MG63 (cell line): ENCODE measurements at places on chromosomes 2 and 18.

- no peak for DNase-seq
These were observed 29.6 kb downstream of the SLC25A12 start for GRCh38 chr2:171864357-171864985.

DNA sequence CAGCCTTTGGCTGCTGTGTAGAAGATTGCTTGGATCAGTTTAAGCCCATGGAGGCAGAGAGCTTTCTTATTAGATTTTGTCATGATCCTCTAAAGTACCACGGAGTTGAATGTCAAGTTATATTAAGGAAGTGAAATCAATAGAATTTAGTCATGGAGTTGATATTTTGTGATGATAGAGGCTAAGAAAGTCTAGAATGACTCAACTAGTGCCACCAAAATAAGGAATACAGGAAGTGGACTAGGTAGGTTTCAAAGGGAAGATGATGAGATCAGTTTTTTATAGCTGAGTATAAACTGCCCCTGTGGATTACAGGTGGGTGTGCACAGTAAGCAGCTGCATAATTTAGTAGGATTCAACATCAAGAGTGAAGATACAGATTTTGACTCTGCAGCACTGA is 25.2 kb downstream of the FBXO36 start:
- no peak for DNase-seq

DNA sequence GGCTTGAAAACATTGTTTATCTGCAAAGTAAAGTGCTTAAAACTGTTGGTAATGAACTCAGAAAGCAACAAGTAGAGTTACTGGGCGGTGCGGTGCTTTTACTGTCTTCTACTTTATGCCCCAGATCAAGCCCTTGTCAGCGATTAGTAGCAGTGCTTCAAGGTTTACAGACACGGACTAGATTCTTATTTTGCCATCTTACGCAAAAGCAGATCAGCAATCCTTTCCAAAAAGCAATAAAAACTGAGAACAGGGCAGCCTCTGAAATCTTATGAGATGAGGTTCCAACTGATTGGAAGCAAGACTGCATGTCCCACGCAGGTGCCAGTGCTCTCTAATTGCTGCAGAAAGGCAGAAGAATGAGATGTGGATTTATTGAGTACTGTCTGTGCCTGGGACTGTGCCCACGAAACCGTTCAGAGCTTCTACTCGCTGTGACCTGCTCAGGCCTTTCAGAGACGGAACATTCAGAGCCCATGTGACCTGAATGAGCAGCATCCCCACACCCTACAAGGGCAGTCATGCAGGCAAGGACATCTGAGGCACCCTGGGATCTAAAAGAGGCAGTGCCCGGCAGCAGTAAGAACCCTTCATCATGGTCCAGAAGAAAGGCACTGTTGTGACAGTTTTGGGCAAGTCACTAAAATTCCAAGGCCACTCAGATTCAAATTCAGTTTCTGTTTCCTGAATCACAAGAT is 15.7 kb downstream of the COL4A3 start:
- DNase-seq = no peak

DNA sequence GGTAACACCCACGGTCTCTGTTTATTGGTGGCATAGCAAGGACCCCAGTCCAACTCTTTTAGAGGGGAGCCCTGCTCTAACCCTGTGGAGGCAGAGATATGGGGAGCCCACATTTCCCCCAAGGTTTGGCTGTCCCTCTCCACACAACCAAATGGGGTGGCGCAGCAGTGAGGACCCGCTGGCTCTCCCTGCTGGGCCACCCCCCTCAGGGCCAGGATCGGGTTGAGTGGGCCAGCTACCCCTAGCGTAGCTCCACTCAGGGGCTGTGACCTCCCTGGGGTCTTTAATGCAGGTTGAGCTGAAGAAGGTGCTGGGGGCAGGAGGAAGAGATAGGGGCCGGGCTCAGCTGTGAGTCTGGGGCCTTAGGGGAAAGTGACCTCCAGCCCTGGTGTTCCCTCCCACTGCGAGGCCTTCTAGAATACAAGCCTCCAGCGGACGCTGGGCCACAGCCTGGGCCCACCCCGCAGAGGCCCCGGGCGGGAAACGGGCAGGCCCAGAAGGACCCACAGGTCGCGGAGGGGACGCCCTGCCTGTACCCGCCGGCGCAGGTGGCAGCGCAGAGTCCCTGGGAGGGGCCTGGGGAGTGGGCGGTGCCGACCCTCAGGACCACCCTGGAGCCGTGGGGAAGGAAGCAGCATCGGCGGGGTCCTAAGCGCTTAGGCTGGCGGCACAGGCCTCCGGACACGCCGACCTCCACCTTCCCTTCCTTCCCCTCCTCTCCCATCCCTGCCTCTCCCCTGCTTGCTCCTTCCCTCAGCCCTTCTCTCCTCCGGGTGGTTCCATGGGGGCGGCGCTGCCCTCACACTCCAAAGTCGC is 9.6 kb downstream of the CROCC2 start:
- no peak for DNase-seq

- DNase-seq = no peak
These were observed 57.7 kb downstream of the ADNP2 start for GRCh38 chr18:80166725-80167124.

GRCh38 chr2:24008672-24009366 is 1.1 kb upstream of the MFSD2B start:
- DNase-seq = no peak

GRCh38 chr2:234689911-234690379 is 193.1 kb upstream of the ARL4C start:
- DNase-seq = no peak

GRCh38 chr2:227460833-227461232 is 11.1 kb upstream of the AGFG1 start:
- DNase-seq = no peak

GRCh38 chr2:80364524-80365212 is 60.1 kb upstream of the LRRTM1 start:
- DNase-seq = no peak

DNA sequence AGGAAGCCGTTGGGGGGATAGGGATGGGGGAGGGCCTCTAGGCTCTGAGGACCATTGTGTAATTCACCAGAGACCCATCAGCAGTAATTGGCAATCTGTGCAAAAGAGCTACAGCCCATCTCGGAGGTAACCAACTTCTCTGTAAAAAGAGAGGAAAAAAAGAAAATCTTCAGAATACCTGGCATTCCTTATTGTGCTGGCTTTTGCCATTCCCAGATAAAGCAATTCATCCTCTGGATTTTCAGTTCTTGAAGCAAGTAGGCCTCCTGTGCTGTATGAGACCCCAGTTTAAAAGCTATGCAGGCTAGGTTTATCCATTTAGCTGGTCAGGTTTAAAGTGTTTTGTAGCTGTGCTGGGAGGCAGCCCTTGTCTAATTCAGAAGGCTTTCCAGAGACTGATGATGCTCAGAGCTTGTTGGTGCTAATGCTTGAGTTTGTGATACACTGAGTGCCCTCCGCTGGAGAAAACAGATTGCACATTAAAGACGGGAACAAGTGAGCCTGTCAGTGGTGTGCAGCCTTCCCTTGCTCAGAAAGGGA is at the start of gene LRRTM4:
LRRTM4 (minus strand) TSS at position 446 of the 540 bp plus-strand sequence.
- no peak for DNase-seq

- DNase-seq = no peak
These were observed 31.9 kb upstream of the ITGA6 start for GRCh38 chr2:172395503-172395902.

DNA sequence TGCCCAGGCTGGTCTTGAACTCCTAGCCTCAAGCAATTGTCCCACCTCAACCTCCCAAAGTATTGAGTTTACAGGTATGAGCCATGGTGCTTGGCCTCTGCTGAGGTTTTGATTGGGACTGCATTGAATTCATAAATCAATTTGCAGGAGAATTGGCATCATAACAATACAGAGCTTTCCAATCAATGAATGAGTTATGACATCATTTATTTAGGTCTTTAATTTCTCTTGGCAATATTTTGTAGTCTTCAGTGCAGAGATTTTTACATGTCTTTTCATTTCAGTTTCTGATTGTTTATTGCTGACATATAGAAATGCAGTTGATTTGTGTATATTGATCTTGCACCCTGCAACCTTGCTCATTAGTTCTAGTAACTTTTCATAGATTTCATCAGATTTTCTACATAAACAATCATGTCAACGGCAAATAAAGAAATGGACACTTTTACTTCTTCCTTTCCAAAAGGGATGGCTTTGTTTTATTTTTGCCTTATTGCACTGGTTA is 119.9 kb downstream of the TFCP2L1 start:
- DNase-seq = no peak

DNA sequence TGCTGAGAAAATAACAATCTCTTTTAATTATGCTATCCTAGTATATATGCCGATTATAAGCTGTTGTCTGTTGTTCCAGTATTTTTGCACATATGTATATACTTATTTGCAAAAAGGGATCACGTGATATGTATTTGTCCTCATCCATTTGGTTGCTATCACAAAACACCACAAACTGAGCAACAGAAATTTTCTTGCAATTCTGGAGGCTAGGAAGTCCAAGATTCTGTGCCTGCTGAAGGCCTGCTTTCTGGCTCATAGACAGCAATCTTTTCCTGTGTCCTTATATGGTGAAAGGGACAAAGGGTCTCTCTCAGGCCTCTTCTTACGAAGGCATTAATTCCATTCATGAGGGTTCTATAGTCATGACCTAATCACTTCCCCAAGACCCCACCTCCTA is 186.5 kb downstream of the LPIN1 start:
- DNase-seq = no peak

GRCh38 chr2:119552902-119553301 is 8.7 kb downstream of the CFAP221 start:
- DNase-seq = no peak

DNA sequence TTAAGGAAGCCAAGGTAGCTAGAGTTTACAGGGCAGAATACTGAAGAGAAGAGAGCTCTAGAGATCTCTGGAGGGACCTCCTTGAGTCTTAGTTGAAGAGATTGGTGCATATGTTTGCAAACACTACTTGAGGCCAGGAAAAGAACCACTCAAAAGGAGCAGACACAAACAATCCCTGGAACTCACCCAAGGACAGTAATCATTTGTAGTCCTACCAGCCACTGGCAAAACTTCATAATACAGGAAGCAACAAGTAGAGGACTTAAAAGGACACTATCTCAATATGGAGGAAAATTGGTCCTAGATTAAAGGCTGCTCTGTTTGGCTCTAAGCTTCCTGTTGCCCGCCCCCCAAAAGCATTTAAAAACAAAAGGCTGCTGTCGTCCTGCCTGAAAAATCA is 46.9 kb upstream of the UBXN4 start:
- no peak for DNase-seq

DNA sequence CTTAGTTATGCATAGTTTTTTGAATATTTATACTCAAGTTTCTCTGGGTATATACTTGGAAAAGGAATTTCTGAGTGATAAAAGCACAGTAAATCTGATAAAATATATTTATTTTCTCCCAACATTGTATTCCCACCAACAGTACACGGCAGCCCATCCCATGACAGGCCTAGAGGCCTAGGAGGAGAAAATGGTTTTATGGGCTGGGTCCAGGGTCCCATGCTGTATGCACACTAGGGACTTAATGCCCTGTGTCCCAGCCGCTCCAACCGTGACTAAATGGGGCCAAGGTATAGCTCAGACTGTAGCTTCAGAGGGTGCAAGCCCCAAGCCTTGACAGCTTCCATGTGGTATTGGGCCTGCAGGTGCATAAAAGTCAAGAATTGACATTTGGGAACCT is 1007.7 kb downstream of the DSC3 start:
- no peak for DNase-seq

DNA sequence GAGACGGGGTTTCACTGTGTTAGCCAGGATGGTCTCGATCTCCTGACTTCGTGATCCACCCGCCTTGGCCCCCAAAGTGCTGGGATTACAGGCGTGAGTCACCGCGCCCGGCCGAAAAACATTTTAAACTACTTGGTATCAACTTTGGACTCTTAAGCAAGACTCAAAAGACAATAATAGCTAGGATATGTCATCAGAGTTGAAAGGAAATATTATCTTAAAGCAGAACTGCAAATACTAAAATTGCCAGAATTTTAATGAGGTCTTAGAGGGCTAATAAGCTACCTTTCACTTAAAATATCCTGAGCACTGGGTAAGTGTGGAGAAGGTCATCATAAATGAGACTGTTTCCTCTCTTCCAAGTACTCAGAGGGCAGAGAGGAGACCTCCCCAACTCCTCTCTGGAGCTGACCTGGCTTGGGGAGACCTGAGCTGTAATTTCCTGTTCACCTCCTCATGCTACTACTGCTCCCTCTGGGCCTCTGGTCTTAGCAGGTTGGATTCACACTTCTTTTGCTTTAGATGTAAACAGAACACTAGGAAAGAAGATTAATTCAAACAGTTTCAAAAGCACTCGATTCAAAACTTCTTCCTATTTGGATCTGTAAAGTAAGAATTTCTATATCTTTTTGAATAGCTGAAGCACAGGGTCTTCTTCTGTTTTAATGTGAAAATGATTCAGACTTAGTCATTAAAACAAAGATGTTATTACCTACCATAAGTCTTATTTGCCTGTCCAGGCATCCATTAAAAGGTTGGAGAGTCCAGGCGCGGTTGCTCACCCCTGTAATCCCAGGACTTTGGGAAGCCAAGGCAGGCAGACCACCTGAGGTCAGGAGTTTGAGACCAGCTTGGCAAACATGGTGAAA is 16.5 kb downstream of the CNRIP1 start:
- no peak for DNase-seq

GRCh38 chr18:63192126-63192884 is 127.3 kb downstream of the BCL2 start:
- DNase-seq = no peak

- DNase-seq = no peak
These were observed 42.0 kb downstream of the TTR start for GRCh38 chr18:31633392-31634330.

DNA sequence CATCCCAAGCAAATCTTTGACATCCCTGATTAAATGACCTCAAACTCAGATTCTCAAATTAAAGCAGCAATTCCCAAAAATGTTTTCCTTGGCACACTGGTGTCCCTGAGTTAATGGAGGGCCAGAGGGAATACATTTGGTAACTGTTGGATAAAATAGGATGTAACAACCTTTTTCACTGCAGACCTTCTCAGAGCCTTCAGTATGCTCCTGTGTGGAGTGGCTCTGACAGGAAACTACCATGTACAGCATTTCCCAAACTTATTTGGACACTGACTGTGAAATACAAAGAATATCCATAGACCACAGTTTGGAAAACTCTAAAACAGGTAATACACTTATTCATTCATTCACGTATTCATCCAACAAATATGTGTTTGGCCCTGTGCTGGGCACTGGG is 91.8 kb downstream of the TFCP2L1 start:
- DNase-seq = no peak

GRCh38 chr2:11446733-11447248 is 19.2 kb downstream of the E2F6 start:
- DNase-seq = peak; percentile 5

DNA sequence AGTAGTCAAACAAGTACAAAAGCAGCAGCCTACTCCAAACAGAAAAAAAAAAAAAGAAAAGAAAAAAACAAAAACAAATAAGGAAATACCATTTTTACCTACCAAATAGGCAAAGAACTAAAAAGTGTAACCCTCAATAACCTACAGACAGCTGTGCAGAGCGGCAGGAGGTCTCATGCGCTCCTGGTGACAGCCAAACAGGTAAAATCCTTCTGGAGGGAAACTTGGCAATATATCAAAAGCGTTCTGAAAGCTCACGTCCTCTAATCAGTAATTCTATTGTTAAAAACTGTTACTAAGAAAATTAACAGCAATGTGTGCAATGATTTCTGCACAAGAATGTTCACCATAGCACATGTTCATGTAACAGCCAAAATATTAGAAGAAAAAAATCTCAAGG is 105.6 kb downstream of the AFF3 start:
- DNase-seq = no peak

- no peak for DNase-seq
These were observed 83.3 kb downstream of the SP3 start for GRCh38 chr2:173881886-173882285.

GRCh38 chr2:203649176-203649814 is 57.1 kb upstream of the CD28 start:
- no peak for DNase-seq
